AG10803 (cell line): ENCODE measurements at places on chromosomes 2 and 18.
A peak's percentile ranks its signal among the peaks of the same experiment; 100 is the strongest.

- DNase-seq = no peak
These were observed 58.8 kb downstream of the APOB start for GRCh38 chr2:20985062-20985461.

GRCh38 chr2:236558993-236559978 is 10.3 kb upstream of the ACKR3 start:
- no peak for DNase-seq

- DNase-seq = no peak
These were observed 208.7 kb upstream of the SLC35G4 start for GRCh38 chr18:11400703-11401102.

DNA sequence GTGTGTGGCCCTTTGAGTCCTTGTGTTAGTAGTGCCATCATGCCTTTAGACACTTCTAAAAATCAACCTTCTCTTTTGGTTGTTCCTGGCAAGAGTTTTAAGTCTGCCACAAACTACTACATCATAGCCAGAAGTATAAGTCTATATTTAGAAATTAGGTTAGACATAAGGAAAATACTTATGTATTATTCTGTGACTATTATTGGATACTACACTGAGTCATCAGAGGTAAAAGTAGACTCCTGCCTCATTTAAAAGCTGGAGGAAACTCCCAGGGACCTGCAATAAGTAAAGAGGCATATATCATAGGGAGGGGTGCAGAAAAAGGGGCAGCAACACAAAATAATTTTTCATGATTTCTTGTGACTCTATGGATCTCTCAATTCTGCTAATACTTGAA is 99.4 kb upstream of the OSR1 start:
- no peak for DNase-seq

GRCh38 chr2:239595726-239596125 is 194.9 kb upstream of the HDAC4 start:
- DNase-seq = no peak

DNA sequence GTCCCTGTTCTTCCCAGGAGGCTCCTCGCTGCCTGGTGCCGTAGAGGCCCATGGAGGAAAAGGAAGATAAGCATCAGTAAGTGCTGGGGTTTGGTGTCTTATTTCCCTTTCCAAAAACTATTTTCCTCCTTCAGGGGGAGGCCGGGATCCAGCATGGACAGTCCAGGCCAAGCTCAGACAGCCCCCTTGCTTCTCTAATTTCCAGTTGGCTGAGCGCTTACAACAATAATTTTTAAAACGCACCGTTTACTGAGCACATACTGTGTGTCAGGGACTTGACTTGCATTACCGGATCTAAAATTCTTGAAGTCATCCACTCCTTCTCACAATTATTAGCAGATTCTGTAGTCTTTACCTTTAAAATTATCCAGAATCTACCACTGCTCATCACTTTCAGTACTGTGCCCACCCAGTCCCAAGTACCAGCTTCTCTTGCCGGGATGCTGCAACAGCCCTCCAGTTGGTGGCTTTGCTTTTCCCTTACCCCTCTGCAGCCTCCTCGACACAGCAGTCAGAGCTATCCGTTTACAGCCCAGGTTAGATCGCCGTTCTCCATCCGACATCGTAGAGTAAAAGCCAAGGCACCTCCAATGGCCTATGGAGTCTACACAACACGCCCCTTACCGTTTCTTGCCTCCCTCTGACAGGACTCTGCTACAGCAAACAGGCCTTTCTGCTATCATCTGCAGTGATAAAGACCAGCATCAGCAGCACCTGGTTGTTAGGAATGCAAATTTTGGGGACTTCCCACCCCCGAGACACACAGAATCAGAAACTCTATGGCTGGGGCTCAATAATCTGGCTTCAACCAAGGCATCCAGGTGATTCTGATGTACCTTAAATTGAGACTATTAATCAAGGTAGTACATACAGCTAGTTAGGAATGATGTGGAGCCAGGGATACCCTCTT is 75.2 kb upstream of the TSPYL6 start:
- no peak for DNase-seq

DNA sequence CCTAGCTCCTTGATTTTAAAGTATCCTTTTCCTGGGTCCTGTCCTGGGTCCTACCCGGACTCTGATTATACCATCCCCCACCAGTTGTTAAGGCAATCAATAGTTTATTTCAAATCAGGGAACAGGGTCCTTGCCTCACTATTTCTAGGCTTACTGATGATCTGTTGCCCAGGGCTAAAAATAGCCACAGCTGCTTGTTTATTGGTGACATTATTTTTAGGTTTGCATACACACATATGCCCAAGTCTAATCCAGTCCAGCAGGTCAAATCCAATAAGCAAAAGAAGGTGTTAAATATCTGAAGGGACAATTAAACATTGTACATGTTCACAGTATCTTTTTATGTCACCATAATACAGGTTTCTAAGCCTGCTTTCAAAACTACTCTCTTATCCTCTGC is 66.0 kb downstream of the RAB10 start:
- no peak for DNase-seq

DNA sequence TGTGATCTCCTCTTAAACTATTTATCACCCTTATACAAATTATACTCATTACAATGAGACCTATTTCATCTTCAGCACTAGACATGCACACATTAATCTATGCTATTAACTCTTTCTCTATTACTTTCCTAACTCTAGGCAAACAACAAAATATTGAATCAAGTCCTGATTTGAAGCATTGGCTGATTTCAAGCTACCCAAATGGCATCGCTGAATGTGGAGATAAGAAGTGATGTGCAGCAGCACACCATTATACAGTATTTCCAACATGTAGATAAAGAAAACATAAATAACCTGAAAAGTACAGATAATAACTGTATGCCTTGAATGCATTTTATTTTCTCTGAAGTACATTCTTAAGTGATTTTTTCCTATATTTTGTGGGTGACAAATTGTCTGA is 268.6 kb upstream of the GULP1 start:
- no peak for DNase-seq

DNA sequence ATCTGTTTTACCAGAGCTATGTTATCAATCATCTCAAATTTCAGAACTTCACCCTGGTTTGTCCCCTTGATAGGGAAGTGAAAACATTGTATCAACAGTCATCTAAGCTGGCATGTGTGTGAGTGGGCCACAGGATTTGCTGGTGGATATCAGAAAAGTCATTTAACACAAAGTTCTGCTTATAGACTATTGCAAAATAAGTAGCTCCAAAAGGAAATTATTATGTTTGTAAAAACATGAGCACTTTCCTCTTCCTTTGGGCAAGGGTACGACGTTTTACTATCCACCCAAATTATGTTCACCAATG is 20.7 kb upstream of the COPS8 start:
- DNase-seq = no peak

DNA sequence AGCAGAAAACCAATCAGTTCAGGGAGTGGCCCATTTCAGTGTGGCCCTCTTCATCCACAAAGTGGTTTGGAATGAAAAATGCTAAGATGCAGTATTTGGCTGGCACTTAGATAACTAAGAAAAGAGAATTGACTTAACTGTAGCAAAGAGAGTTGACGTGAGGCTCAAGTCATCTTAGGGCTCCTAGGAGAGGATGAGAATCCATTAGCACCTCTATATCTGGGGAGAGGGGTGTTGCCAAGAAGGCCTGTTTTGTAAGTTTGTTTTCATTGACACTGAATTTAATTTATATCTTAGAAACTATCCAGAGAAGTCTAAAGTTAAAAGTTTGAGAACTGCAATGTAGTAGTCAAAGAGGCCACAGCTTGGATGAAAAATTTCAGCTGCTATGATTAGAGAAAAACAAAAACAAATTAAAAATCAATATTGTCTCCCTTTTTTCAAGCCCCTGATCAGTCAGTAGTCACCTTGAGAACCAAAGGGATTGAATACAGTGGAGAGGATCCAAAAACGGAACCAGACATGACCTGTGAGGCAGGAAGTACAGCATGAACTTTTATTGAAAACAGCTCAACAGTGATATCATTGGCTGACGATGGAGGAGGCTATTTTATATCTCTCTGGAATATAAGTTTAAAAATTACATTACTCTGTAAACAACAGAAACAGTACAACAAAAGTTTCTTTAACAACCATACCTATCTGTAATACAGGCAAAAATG is 52.7 kb downstream of the PHLPP1 start:
- DNase-seq = no peak

DNA sequence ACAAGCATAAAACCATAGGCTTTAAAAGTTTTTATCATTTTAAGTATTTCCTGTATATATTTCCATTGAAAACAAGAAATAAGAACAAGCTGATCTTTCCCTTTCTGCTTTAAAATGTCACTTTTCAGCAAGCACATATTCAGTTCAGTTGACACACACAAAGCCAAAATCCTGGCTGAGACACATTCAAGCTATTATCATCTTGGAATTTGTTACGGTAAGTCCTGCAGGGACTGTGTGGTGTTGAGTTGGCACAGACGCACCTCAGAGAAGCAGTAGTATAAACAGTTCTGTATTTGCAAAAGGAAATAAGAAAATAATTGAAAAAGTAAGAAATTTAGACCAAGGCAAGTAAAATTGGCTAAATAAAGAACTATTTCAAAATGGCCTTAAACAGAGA is 10.4 kb upstream of the DAW1 start:
- DNase-seq = no peak

DNA sequence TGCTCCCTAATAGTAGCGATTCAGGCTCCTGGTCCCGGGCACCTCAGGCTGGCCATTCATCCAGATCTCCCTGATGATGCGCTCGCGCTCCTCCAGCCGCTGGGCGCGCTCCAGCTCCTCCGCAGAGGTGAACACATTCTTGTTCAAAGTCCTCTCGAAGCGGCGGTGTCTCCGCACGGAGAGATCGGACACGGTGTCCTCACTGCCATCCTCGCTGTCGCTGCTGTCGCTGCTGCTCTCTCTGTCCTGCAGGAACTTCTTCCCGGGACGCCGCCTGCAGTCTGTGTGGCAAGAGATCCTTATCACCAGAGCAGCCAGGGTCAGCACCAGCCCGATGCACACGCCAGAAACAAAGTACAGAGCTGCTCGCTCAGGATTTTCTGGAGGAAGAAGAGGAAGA is 67.5 kb downstream of the EVA1A start:
- DNase-seq = no peak

- DNase-seq = peak; percentile 69
These were observed 53.4 kb downstream of the THADA start for GRCh38 chr2:43542285-43542933.

- no peak for DNase-seq
These were observed 234.1 kb downstream of the CCDC102B start for GRCh38 chr18:69032009-69032408.

DNA sequence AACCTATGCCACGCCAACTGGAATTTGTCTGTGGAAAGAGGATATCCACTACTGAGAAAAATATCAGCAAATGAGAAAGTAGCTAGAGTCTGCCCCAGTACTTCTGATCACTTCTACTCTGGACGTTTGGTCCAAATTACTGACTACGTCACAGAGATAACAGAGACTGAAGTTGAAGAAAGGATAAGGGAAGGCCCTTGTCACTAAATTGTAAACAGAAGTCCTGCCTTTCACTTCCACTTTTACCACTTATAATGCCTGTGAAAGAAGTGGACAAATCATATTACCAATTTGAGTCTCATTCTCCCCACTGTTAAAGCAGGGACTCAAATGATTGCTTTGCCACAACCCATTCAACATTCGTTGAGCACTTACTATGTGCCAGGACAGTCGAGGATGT is 173.9 kb upstream of the ERBB4 start:
- DNase-seq = peak; percentile 3

DNA sequence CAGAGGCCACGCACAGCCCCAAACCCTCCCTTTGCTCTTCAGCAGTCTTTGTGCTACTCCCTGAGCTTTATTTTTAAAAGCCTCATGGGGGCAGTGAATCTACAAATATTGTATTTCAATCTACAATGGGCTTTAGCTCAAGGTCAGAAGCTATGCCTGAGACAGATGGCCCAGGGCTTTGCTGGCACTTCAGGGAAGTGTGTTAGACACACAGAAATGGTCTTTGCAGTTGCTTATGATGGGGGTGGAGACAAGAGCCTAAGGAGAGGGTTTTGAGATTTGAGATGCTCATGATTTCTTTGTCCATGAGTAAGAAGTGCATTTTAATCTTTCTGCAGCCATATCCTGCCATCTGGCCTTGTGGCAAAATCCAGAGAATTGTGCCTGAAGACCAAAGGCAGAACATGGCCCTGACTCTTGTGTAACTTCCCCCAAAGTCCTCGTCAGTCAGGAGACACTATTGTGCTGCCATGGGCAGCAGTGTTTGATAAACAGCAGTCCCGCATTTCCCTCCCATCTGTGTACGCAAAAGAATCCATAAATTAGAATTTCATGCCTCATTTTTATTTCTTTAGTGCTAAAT is 92.6 kb downstream of the VAPA start:
- DNase-seq = peak; percentile 70

DNA sequence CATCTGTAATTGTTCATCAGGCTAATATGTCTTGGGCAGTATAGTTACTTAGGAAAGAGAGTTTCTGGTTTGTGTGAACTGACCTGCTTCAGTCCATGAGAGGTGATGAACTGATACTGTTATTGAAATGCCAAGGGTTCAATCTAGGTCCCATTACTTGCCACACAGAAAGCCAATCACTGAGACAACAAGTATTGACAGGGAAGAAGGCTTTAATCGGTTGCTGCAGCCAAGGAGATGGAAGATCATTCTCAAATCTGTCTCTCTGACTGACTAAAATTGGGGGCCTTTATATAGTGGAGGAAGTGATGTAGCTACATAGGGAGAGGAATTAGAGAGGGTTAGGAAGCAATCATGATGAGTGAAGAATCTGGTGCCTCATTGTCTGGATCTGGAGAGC is 19.9 kb upstream of the FAM98A start:
- no peak for DNase-seq

- DNase-seq = peak; percentile 12
These were observed 8.7 kb downstream of the CYP26B1 start for GRCh38 chr2:72138921-72139381.

DNA sequence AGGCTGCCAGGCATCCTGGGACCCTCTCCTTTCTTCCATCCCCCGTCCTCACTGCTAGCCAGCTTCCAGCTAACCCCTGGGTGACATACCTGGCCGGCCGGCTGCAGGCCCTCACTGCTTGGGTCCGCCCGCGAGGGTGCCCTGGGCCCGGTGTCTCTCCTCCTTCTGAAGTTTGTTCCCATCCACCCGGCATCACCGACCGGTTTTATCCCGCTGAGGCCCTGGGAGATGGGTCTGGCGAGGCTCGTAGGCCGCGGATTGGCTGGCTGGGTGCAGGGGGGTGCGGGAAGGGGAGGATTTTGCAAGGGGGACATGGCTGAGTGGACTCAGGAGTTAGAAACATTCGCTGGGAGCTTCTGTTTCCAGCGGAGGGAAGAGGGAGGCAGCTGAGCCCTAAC is at the start of gene PAX8:
PAX8 (minus strand) TSS at position 180 of the 398 bp plus-strand sequence. CDS start 527 bp downstream, outside the sequence.
- DNase-seq = no peak

GRCh38 chr2:18117592-18117991 is 239.1 kb downstream of the KCNS3 start:
- peak; percentile 51 for DNase-seq

DNA sequence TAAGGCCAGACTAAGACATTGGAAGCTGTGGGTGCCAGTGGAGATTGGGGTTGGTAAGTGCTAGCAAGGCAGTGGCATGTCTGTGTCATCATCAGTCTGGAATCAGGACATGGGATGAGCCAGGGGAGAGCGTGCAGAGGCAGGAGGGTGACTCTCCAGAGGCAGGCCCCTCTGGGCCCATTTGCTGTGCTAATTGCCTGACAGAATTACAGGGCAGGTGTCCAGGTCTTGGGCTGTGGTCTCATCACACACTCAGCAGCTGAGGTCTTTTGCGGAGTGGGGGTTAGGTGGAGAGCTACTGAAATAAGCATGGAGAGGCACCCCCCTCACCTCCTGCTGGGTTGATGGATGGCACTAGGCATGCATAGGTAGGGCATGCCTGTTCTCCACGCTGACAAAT is 57.4 kb downstream of the CELF4 start:
- DNase-seq = no peak

GRCh38 chr2:140975237-140975636 is 1155.6 kb downstream of the LRP1B start:
- DNase-seq = peak; percentile 6
